ENCODE measurements at places on chromosomes 1 and 21.

GRCh38 chr1:98340511-98340910 lies 321.0 kb upstream of the SNX7 start:
- DNase-seq = no peak

DNA sequence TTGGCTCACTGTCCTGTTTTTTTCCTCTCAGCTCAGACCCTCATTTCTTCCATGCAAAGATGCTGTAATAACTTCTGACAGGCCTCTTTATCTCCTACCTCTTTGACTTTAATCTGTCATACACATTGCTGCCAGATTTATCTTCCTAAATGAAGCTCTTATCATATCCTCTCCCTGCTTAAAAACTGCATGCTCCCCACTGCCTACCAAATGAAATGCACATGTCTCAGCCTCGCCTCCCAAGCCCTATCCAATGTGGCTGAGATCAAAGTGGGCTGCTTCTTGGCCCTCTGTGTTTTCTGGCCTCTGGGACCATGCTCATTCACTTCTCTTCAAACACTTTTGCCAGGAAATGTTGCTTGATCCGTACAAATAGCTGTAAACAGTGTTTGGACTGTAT lies 38.3 kb downstream of the IRF2BP2 start:
- DNase-seq = no peak

GRCh38 chr1:68346188-68346808 lies 103.5 kb downstream of the RPE65 start:
- peak; percentile 27 for DNase-seq

DNA sequence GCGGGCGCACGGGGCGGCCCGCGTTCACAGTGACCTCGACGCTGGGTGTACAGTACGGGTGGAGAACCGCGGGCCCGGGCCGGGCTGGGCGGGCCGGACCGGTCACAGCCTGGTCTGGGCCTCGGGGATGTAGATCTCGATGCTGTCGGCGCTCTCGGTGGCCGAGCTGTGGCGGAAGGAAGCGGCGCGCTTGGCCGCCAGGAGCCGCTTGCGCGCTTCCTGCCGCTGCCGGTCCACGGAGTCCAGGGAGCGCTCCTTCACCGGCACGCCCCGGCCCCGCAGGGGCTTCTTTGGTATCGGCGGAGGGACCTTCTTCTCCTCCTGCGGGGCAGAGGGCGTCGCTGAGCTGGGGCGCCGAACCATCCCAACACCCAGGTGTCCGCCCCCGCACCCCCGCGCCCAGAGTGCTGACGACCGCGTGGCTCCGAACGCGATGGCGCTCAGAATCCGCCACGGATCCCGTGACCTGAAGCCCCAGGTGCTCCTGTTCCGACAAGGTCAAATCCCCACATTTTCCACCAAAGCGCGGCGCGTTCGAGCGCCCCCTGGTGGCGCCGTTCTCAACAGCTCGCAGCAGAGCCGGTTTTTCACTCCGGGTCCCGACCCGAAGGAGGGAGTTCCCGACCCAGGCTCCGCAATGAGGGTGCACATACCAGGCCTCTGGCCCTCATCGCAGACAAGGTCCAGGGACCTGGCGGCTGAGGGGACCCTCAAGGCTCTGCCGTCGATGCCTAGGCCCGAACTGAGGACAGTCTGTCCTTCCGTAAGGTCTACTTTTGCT lies 6.6 kb upstream of the SMIM12 start:
- peak; percentile 86 for DNase-seq

- DNase-seq = no peak
These were observed 59.6 kb downstream of the LUZP1 start for GRCh38 chr1:23108918-23109533.

DNA sequence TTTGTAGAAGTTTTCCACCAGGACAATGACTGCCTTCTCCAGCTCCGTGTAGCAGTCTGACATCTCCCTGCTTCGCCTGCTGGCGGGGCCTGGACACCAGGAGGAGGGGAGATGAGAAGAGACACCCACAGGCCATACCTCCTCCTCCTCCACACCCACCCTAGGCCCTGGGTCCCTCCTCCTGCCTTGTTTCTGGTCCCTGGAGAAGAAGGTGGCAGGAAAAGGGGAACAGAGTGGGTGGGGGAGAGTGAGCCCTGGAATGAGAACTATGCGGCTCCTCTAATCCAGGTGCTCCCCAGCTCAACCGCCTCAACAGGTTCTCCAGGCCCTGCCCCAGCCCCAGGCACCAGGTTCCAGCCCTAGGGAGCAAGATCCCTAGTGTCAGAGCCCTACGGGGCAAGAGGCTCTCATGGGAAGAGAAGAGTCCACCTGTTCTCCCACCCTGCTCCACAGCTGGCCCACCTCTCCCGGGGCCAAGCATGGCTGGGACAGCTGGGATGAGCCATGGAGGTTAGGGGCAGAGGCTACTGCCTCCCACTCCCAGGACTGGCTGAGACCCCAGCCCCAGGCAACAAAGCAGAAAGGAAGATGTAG lies 4.8 kb downstream of the S100A16 start:
- no peak for DNase-seq

GRCh38 chr1:152795686-152796085 lies 835 bp upstream of the LCE1D start:
- no peak for DNase-seq

GRCh38 chr1:179857009-179857408 lies 20.6 kb downstream of the TOR1AIP2 start:
- DNase-seq = no peak

GRCh38 chr1:153070243-153070642 lies 1.2 kb downstream of the SPRR2B start:
- no peak for DNase-seq

- no peak for DNase-seq
These were observed 113.8 kb downstream of the UBR4 start for GRCh38 chr1:19096036-19096833.

DNA sequence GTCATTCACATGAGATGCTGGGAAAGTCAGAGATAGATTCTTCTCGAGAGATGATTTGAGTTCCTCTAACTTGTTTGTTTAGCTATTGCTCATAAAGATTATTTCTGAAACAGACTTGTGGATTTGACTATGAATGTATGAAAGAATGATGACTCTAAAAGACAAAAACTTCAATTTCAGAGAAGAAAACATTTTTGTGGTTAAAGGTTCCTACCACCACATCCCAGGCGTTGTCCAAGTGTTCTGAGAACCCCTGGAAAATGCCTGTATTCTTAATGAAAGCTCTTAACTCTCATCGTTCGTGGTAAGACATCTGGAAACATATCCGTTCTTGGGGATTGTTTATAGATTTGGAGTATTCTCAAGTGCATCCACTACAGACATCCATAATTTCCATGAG lies 228.7 kb downstream of the BARHL2 start:
- no peak for DNase-seq

- no peak for DNase-seq
These were observed 200.4 kb upstream of the ADGRL2 start for GRCh38 chr1:81600363-81600762.

DNA sequence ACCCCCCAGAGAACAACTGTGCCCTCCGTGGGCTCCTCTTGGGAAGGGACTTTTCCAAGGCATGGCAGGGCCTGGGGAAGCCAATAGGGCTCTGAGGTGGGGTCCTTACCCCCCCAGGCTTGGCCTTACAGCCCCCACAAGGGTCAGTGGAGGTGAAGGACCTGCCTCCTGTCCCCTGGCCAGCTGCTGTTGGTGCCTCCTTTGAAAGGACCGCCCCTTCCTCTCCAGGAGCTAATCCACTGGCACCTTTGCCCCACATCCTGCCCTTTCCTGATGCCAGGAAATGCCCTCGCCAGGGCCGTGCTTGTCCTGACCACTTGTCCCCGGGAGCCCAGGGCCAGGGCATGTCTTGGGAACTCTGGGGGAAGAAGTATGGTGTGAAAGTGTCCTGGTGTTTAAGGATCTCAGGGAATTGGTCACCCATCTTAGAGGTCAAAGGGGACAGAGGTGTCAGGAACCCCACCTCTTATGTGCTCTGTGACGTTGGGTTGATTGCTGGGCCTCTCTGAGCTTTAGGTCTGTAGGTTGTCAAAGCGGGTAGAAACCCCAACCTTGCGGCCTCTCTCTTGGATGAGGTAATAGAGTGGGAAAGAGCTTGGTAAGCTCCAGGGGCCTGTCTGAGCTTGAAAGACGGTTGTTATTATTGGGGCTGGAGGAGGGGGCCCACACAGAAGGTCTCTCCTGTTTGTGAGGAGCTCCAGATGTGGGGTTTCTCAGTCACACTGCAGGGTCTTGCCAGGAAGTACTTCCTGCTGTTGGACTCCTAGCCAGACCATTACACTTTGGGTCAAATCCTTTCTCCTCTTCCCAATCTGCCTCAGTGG lies 2.8 kb downstream of the KCNQ4 start:
- DNase-seq = no peak

DNA sequence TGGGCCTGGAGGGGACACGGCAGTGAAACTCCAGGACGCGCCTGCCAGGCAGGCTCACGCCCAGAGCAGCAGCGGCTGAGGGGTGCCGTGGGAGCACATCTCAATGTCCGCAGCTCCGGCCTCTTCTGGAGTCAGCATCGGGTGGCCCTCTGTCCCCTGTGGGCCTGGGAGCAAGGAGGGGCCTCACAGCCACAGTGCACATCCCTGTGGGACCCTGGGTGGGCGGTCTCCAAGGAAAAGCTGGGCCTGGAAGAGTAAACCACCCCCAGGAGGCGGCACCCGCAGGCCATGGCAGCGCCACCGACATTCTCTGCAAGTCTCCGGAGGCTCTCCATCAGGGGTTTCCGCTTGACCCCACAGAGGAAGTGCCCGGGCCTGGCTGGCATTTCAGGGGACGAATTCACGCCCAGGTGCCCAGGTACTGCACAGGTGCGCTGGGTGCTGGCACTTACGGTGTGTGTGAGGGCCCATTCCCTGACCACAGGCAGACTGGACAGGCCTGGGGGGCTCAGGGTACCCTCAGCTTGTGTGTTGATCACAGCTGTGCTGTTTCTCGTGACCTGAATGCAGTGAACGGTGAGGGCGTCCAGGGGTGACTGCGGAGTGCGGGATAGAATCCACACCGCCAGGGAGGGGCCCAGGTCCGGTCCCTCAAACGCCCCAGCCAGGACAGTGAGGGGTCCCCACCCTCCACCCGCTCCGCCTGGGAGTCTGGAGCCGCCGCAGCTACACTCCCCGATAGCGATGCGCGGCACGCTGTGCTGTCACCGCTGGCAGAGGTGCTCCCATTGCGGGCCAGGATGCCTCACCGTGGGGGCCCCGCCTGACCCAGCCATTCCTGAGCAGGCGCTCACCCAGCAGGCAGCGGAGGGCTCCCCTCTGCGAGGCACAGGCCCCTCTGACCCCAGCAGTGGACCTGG lies 16.6 kb upstream of the RNF223 start:
- DNase-seq = no peak

DNA sequence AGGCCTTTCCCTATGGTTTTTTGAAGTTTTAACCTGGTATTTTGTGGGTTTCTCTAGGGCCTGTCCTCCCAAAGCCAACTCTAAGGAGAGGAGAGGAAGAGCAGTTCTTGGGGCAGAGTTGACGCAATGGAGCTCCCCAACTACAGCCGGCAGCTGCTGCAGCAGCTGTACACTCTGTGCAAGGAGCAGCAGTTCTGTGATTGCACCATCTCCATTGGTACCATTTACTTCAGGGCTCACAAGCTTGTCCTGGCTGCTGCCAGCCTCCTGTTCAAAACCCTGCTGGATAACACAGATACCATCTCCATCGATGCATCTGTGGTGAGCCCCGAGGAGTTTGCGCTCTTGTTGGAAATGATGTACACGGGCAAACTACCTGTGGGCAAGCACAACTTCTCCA lies 38.2 kb downstream of the ZBTB40 start:
- DNase-seq = no peak
